Heart left ventricle (tissue), 16 donors: ENCODE measurements at places on chromosomes 11 and 22. TPM values are rescaled to one million over a fixed set of nuclear protein-coding genes. Genes with fewer than 3 reads are reported as not detected.

The OR52I1 gene
- not detected for polyA plus RNA-seq

The PRR14L gene
- polyA plus RNA-seq = 4.3 TPM

The HEPN1 gene
- not detected for polyA plus RNA-seq

The SYT8 gene
- polyA plus RNA-seq = 0.08 TPM

The OR51I2 gene
- not detected for polyA plus RNA-seq
